ENCODE measurements at places on chromosomes 1 and 21.

DNA sequence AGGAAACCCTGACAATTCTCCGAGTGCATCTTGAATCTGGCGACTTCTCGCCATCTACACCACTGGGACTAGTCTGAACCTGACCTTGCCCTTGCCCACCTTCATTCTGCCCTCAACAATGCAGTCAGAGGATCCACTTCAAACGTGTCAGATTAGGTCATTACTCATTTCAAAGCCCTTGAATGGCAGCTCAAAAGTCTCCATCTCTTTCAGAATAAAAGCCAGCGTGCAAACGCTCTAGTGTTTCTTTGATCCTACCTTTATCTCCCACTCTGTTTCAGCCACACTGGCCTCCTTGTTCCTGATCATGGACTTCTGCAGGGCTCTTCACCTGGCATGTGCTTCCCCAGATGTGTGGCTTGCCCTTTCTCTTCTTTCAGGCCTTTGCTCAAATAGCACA, 31.3 kb downstream of the SLC30A1 start:
- no peak for DNase-seq

DNA sequence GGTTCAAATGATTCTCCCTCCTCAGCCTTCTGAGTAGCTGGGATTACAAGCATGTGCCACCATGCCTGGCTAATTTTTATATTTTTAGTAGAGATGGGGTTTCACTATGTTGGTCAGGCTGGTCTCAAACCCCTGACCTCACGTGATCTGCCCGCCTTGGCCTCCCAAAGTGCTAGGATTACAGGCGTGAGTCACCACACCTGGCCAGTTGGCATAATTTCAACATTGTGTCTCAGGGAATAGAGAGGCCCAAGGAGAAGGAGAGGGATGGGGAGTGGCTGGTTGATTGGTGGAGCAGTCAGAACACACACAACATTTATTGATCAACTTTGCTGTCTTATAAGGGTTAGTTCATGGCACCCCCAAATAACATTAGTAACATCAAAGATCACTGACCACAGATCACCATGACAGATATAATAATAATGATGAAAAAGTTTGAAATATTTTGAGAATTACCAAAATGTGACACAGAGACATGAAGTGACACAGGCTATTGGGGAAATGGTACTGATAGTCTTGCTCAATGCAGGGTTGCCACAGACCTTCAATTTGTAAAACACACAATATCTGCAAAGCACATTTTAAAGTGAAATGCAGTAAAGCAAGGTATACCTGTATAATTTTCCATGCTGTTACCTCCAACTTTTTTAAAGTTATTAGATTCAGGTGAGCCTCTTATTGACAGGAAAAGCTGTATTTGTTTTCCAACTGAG, 15.8 kb upstream of the CYB5R1 start:
- DNase-seq: no peak

- no peak for DNase-seq
These were observed 1.8 kb upstream of the KRTAP10-12 start for GRCh38 chr21:44695184-44695583.

- no peak for DNase-seq
These were observed 722.2 kb upstream of the CHRM3 start for GRCh38 chr1:238664139-238664538.

- DNase-seq: peak; percentile 46
These were observed 14.4 kb downstream of the S100A16 start for GRCh38 chr1:153598309-153599172.

GRCh38 chr1:67736750-67737149, 51.7 kb downstream of the GADD45A start:
- no peak for DNase-seq

DNA sequence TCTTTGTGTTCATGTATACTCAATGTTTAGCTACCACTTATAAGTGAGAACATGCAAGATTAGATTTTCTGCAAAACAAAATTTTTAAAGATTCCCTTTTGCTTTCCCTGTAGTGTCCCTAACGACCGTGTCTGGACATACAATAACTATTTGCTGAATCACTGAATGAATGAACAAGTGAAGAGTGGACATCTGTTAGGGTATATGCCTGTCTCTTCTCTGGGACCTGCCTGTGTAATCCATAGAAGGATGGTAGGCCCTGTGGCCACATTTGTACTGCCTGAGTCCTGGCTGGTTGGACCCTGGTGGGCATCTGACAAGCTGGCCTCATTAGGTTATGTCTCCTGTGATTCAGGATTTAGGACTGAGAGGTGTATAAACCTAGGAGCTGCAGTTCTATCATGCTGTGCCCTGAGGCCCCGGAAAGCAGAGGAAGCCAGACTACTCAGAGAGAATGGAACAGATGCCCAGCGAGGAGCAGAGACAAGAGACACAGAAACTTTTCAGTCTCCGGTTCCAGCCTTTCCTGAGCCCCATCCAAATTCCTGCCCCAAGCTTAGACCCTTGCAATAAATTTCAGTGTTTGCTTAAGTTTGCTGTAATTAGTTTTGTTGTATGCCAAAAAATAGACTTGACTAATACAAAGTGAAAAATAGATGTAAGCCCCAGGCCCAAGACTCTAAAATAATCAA, 7.5 kb upstream of the NCF2 start:
- no peak for DNase-seq

GRCh38 chr1:91124989-91125417, 103.2 kb upstream of the ZNF644 start:
- peak; percentile 10 for DNase-seq

GRCh38 chr1:61284248-61284854, 202.0 kb downstream of the NFIA start:
- DNase-seq: no peak

- no peak for DNase-seq
These were observed 24.0 kb upstream of the DENND1B start for GRCh38 chr1:197799271-197799670.

DNA sequence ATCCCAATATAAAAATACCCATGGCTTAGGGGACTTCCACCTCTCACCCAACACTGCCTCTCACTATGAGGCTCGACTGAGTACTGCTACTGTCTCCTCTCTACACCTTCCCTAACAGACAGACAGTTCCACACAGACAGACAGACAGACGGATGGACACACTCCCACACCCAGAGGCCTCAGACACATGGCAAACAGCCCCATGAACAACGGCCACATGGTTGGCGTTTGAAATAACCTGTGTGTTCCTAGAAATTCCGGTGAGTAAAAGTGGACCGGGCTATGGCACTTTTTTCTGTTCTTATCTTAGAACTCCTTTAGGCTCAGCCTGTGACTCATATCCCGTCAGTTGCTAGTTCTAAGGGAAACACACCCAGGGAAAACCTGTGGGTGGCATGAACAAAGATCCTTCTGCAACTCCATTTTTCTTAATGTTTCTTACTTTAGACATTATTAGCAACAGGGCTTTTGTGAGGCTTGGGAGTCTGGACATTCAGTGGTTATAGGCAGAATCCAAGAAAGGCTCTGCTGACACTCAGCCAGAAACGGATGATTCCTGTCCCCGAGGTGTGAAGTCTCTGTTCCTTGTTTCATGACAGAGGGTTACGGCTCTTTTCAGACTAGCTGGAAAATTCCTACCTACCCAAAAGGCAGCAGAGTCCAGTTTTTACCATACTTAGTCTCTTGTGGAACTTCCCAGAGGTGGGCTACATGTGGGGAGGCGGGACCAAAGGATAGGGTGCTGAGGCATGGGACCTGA, 90.5 kb upstream of the TLR5 start:
- no peak for DNase-seq

GRCh38 chr1:2602311-2602835, 15.8 kb downstream of the PRXL2B start:
- DNase-seq: no peak

GRCh38 chr1:56456435-56457101, 122.8 kb downstream of the PLPP3 start:
- no peak for DNase-seq

GRCh38 chr1:54645806-54646676, 4.5 kb downstream of the MROH7 start:
- DNase-seq: no peak

DNA sequence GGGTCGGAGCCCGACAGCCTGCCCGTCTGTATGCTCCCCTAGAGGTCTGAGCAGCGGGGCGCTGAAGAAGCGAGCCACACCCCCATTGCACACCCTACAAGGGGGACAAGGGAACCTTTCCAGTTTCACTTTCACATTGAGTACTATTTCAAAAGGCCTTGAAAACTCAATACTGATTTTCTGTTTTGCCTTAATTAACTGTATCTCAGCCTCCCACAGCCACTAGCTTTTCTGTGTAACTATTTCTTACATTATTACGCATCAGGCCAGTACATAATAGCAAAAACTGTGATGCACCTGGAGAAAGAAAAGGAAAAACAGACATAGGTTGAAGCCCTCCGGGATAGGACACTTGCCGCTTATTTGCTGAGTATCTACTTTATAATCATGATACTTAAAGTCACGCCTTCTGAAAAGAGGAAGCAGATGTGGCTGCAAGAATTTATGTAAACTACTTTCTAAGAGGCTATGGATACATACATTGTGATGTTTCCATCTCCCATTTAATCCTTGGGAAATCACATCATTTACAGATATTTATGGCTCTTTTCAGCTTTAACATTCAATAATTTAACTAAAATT, 1719.5 kb downstream of the MRPL39 start:
- no peak for DNase-seq

GRCh38 chr1:53606651-53607051, 132.3 kb downstream of the GLIS1 start:
- DNase-seq: peak; percentile 29

GRCh38 chr1:169064103-169064502, 42.4 kb upstream of the ATP1B1 start:
- no peak for DNase-seq

- DNase-seq: no peak
These were observed 4.2 kb downstream of the KRTAP10-8 start for GRCh38 chr21:44615911-44616590.

- no peak for DNase-seq
These were observed 154.3 kb upstream of the COL6A1 start for GRCh38 chr21:45827302-45827692.

- no peak for DNase-seq
These were observed 64.4 kb downstream of the MACF1 start for GRCh38 chr1:39268906-39269305.

DNA sequence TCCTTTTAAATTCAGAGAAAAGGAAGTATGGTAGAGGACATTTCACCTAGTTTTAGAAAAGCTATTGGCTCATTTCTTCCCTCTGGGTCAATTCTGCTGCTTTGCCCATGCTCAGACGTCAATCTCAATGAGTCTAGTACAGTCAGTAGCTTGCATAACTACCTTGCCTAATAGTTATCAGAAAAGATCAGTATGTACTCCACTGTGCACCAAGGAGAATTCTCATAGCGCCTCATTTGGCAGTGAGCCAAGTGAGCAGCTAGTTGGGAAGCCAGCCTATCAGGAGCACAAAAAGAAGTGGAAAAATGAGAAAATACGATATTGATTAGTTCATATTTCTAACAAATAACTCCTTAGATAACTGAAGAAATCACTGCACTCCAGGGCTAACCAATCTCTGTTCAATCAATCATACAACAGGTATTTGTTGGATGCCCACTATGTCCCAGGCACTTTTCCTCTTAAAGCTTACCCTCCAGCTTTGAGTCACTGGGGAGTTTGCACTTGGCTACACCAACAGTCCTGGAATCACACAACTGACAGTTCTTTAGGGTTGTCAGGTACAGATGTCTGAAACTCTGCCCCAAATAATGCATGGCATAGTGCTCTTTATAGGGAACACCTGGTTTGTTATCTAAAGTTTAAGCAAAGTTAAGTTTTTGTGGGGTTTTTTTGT, 50.2 kb downstream of the PRDX6 start:
- DNase-seq: no peak

- DNase-seq: no peak
These were observed 1.1 kb downstream of the KIF21B start for GRCh38 chr1:201022493-201022819.

DNA sequence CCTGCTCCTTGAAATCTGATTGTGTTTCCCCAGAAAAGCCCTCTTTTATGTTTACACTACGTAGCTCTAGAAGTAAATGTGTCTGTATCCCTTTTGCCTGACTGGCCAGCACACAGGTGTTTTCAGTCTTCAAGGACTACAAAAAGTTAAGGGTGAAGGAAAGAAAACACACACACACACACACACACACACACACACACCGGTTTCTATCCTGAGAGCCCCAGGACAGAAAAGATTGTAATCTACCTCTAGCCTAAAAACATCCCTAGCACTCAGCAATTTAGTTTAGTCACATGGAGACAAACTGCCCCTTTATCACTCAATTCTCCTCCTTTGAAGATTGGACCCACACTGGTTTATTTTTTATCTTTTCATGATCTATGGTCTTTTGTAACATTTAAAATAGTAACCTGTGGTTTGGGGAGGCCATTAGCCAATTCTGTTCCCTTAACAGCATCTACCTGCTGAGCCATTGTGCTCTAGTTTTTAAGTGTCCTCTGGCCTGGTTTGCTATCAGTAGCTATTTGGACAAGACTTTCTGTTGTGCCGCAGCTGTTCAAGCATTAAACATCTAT, 15.8 kb upstream of the TRIM45 start:
- no peak for DNase-seq

DNA sequence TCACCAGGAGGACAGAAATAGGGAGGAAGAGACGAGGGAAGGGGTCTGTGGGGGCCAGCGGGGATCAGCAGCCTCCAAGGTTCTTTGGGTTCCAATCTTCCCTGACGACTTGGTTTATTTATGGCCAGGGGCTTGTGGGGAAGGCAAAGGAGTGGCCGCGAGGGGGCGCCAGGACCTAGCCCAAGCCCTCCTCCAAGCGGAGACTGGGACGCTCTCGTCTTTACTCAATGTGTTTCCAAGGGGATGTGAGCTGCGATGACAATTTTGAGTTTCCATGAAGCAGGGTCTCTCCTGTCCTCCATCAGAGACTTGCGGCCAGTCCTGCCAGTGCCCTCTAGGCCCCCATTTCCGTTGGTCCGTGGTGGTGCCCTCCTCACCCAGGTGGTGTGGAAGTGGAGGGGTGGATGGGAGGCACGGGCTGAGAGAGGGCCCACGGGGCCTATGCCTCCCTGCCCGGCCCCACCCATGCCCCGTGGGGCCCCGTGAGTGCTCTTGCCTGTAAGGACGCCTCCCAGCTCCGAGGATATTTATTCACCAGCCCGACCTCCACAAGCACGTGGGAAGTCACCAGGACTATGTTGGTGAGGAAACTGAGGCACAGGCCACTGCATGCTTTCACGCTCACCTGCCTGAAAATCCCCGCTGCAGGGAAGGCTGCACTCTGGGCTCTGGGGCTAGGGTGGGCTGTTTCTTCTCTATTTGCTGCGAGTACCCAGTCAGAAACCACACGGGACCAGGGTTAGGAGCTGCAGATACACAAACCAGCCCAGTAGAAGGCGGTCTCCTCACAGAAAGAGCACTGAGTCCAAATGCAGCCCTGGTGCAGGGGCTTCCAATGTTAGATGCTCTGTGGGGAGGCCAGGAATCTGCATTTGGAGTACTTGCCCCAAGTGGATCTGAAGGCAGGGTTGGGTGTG, 26.5 kb downstream of the DMRTB1 start:
- DNase-seq: peak; percentile 86

GRCh38 chr1:87644033-87644578, 315.4 kb downstream of the LMO4 start:
- DNase-seq: no peak

DNA sequence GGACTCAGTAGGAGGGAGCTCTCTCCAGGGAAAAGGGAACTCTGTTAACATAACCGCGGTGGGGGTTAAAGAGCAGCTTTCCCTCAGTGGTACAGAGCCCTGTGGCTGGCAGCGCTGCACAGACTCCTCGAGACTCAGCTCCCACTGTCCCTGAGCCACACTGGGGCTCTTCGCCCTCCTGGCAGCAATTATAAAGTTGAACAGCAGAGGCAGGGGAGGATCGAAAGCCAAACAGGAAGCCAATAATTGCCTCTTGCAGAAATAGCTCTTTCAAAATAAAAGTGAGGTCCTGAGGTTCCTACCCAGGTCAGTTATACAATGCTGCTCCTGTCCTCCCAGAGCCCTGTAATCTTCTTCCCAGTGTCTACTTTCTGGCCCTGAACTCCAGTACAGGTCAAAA, 77.0 kb downstream of the FAM78B start:
- DNase-seq: peak; percentile 5
